ENCODE measurements at places on chromosomes 13 and 19. TPM values are rescaled to one million over a fixed set of nuclear protein-coding genes. Genes with fewer than 3 reads are reported as not detected.

Gene SPPL2B
- 131 TPM for total RNA-seq

Gene FUT1
- total RNA-seq: 15.0 TPM

Gene MAMSTR
- 2.0 TPM for total RNA-seq

Gene GARIN5A
- total RNA-seq: 1.9 TPM

Gene TJP3
- total RNA-seq: 20.0 TPM

DNA sequence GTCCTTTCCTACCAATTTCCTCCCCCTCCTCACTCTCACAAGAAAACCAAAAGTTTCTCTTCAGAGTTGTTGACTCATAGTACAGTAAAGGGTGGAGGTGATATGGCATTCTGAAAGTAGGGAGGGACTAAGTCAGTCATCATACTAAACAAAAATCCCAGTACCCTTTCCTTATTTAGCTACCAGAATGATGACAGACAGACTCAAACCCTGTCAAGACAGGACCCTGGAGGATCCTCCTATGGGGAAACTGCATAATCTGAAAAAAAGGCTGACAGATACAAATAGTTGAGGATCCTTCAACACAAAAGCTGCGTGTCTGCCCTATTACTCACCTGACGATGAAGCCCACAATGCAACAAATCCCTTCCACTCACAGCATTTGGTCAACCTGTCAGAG, 55.5 kb downstream of the CYSLTR2 start:
- no peak for DNase-seq

DNA sequence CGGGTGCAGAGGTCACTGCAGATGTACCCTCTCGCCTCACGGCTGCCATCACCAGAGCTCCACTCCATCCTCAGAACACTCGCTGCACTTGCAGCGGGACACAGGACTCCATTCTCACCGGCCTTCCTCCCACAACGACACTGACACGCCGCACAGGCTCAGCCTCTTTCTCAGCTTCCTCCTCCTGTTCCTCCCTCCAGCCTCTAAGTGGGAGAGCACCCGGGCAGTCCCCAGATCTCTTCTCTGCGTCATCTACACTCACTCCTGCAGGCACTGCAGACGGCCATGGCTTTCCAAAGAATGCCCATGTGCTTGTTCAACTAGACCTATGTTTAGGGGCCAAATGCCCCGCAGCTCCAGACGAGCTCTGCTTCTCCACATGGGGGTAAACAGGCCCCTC, 14.3 kb upstream of the FKRP start:
- DNase-seq: no peak

DNA sequence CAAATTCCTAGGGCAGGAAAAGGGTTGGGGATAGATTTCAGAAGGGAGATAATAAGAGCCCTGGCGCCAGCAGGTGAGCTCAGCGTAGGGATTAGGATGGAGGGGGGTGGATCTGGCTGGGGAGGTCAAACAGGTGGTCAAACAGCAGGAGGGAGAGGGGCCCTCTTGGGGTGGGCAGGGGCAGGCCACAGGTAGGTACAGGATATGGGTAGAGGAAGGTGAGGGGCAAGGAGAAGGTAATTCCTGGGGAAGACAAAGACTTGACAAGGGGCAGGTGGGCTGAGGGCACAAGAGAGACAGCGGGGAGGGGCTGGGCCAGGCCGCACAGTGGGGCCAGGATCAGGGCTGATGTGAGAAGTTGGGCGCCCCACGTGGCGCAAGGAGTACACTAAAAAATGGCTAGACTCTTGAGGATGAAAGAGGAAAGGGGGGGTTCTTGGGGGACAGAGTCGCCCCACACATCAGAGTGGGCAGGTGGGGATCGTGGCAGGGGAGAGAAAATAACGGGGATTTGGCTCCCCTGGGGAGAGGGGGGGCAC, 713 bp downstream of the KRI1 start:
- no peak for DNase-seq

DNA sequence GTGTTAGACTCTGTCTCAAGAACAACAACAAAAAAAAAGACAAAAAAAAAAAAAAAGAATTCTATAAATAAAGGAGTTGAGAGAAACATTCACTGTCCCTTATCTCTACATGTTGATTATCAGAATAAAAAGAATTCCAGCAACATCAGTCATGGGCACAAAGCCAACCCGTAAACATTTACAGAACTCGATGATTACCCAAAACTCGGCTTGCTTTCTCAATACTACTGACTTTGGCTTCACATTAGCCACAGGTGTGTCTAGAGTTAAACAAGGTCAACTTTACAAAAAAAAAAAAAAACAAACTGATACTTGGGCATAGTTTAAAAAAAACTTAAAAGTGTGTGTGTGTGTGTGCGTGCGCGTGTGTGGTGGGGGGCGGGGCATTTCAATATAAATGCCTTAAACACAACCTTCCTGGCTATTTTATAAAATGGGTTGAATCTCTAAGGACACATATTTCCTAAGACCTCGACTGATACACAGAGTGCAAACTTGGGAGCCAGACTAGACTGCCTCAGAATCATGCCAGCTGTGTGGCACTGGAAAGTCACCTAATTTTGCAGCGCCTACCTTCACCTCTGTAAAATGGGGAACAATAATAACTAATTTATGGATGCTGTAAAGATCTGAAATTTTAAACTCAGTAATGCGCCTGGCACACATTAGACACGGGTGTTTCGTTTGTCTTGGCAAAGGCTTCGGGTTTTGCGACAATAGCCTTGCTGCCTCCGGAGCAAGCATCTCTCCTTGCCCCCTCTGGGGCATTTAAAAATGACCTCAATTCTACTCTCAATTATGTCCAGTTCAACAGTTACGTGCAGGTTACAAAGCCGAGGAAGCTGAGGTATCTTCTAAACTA, 922 bp downstream of the EBPL start:
- no peak for DNase-seq

- DNase-seq: peak; percentile 80
These were observed 4.1 kb downstream of the DLL3 start for GRCh38 chr19:39502640-39503417.

DNA sequence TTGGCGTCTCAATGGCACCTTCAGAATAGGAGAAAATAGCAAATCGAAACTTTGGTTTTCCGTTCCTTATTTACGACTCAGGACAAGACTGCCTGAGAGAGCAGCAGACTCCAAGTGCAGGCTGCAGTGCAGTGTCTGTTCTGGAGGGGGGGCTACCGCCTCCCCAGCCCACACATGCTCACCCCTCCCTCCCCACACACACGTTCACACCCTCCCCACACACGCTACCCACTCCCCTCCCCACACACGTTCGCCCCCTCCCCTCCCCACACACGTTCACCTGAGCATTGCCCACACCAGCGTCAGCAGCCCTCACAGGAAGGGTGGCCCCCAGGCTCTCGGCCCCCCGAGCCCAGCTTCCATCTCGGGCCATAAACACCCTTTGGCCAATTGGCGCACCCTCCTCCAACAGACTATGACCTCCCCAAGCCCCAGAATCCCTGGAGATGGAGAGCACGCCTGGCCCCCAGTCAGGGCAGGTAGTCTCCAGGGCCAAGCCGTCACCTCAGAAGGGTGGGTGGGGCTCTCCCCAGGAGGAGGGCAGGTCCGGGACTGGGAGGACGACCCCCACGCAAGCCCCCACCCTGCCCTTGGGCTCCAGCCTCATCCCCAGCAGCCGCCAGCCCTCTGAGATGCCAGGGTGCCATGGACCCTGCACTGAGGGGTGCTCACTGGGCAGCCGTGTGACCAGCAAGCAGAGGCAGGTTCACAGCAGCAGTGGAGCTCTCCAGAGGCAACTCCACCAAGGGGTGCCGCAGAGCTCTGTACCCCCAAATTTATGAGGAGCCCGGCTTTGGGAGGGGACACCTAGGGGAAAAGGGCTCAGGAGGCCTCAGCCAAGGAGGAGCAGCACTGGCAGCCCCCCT, 27.5 kb downstream of the RASA3 start:
- no peak for DNase-seq

GRCh38 chr13:46796129-46796514, 839 bp downstream of the ESD start:
- DNase-seq: no peak

- DNase-seq: no peak
These were observed 924 bp downstream of the PRAM1 start for GRCh38 chr19:8501516-8501915.

DNA sequence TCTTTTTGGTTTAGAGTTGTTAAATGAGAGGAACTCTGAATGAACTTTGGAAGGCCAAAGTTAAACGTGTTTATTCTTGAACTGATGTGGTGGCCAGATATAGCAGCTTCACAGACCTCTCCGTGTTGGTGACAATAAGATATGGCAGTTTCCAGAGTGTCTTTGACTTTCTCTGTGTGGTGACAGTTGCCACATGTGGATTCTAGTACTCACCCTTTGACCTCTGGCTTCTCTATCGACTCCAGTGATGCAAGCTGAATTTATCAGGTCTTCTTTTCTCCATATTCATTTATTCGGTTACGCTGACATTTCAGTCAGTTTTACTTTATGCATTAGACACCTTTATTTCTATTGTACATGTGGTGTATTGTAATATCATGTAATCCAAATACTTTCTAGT, 1469.5 kb downstream of the SLITRK1 start:
- no peak for DNase-seq

DNA sequence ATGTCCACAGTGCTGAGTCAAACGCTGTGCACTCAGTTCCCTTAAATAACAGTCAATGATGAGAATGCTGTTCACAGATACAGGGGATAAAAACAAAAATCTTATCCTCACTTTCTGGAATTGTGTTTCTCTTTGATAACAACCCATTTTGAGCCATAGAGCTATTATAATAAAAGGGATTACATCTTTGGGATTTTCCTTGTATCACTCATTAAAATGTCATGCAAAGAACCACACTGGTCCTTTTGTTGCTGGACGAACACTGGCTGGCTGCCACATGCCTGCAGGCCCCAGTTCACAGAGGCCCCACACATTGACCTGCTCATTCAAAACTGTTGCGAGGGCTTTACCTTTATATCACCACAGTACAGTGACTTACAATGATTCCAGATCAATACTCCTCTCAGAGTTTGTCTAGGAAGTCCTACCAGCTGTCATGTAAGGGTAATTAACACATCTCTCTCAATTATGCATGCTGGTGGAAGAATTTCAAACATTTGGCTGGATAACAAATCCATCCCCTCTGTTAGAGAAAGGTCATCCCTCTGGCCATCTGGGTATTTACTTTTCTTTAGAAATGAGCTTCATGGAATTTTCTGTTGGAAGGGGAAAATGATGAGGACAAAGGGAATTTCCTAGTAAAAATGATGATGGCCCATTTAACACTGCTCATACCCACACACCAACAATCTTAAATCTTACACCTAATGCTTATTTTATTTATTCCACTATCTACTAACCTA, 85.9 kb downstream of the MBNL2 start:
- no peak for DNase-seq

DNA sequence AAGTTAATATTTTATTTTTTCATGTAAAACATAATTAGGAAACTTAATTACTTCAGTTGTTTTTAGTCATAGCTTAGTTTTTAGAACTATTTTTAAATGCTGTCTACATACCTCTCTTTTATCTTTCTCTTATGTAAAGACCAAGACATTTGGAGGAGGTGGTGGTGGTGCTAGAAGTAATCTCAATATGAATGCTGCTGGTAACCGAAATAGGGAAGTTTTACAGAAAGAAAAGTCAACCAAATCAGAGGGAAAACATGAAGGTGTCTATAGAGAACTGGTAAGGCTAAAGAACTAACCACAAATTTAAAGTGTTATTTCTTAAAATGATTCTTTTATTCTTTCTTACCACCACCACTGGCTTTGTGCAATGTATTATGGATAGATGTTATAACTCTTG, 97.3 kb downstream of the TDRD3 start:
- no peak for DNase-seq

DNA sequence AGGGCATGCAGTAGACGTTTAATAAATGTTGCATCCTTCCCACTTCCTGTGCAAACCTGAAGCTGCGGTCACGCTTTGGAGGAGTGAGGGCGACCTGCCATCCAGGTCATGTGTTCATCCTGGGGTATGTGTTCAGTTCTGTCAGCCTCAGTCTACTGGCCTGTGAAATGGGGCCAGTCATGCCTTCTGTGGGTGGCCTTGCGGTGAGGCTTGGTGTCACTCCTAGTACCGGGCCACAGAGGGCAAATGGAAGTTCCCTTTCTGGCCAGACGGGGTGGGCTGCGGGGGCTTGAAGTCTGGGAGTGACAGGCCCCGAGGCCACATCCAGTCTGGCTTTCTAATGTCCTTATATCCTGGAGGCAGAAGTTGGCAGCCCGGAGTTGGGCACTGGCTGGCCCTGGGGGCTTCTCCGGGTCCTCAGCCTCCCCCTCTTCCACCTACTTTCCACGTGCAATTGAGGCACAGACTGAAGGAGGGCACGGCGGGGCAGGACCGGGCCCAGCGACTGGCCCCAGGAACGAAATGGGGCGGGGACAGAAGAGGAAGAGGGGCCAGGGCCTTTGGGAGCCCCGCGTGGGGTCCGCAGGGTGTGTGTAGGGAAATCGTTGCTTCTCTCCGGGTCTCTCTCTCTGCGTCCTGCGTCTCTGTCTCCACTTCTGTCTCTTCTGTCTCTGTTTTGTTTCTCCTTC, 11.1 kb downstream of the PDE4A start:
- no peak for DNase-seq

GRCh38 chr19:21023901-21024300, 3.4 kb downstream of the ZNF430 start:
- DNase-seq: no peak

DNA sequence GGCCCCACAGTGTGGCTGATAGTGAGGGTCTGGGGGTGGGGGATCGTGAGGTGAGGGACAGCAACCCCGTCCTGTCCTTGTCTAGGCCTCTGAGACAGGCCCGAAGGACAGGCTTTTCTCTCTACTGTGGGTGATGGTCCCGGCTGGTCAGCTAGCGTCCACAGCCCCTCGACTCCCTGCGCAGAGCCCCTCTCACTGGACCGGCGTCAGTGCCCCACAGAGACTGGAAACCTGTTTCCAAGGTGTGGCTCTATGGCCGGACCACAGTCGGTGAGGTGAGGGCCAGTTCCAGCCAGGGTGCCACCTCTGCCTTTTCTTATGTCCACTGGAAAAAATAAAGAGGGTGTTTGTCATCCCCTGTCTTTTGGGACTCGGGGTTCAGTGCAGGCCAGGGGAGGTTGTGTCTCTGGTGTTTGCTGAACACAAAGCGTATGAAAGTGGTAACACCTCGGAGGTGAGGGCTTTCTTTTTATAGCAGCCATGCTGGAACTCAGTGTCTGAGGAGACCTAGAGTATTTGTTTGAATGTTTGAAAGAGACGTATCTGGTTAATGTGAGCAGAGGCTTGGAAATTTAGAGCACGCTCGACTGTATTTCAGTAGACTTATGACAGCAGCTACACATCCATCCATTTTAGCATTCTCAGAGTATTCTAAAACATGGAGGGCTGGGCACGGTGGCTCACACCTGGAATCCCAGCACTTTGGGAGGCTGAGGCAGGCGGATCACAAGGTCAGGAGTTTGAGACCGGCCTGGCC, 22.8 kb downstream of the ATP11A start:
- no peak for DNase-seq

DNA sequence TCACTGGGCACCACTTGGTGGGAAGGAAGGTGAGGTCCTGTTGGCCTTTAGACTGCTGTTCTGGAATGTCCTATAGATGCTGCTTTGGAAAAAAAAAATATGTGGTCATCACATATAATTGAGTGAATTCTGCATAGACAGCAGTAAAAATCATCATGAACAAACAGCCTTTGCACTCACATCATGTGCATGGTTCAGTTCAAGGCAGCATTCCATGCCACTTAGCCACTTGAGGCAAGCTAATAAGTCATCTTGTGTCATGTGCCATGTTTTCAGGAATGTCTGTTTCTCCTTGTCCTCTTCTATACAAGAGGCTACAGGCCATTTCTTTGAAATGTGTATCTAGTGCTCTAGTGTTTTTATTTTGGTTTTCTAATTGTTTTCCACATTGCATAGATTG, 43.9 kb upstream of the TSC22D1 start:
- DNase-seq: no peak

Data from type B pancreatic cell (in vitro differentiated cells).